ENCODE measurements at places on chromosomes 3 and 15.
A peak's percentile ranks its signal among the peaks of the same experiment; 100 is the strongest.

- DNase-seq: no peak
Observed at GRCh38 chr3:187015903-187016638, 85.7 kb downstream of the ST6GAL1 start.

- peak; percentile 19 for DNase-seq
Observed at GRCh38 chr3:187041362-187042307, 97.7 kb downstream of the RPL39L start.

GRCh38 chr3:128076483-128077201 lies 24.4 kb downstream of the SEC61A1 start:
- DNase-seq: no peak

DNA sequence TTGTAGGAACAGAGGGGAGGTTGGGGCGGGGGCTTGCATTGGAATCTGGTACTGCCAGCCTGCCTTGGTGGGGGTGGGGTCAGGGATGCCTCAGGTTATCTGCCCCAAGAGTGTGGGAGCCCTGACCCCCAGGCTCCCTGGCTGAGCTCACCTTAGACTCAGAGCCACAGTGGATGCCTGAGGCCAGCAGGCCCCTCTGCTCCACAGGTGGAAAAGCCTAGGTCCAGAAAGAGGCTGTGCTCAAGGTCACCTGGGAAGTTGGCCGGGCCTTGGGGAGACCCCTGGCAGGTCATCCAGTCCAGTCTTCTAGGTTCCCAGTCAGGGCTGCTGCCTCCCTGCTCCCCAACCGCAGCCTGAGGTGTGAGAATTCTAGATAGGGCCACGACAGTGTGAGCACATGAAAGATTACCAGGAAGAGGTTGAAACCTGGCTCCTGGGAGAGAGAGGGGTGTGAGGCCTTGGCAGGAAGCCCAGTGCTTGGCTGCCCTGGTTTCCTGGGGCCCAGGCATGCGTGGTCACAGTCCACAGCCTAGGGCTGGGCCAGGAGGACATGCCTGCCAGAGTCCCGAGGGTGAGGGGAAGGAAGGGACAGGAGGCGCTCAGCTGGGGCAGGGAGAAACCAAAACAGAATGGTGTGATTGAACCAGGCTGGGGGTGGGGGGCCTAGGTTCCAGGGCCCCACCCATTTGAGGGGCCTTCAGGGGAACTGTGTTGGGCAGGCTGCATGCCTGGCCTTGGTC lies 4.9 kb downstream of the HDAC11 start:
- DNase-seq: no peak

GRCh38 chr15:57706405-57707209 lies at the start of gene POLR2M:
Gene POLR2M, plus strand, starts transcription at chr15:57706714. Its CDS starts 129 bp downstream, at chr15:57706843.
- DNase-seq: peak; percentile 79

DNA sequence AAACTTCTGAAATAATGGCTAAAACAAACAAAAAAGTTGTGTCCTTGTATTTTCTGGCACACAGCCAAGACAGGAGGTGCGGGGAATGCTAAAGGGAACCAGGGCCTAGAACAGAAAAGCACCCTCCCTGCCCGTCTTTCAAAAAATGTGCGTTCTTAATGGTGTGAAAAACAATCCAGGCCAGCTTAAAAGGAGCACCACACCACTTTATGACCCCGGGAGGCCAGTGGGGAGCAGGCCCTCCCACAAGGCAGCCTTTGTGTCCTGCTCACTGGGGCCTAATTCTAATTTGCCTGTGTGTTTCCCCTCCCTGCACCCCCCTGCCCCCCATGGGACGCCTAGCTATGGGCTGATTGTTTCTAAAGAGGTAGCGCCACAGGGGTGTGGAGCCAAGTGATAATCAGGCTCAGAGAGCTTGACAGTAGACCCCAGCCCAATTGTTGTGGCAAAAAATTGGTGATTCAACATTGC lies 181.4 kb downstream of the GREM1 start:
- no peak for DNase-seq

DNA sequence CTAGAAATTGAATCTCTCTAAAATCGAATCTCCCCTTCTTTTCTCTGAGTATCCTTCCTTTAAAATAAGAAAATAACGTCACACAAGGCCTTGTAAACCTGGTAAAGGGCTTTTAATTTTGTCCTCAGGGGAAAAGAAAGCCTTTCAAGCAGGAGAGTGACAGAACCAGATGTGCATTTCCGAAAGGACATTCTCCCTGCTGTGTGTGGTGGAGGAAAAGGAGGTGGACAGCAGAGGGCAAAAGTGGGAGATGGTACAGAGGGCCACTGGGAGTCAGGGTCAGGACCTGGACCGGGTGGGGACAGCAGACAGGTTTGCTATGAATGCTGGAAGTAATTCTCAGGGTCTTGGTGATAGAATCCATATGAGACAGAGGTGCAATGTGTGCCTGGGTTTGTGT lies 127.6 kb downstream of the RORA start:
- no peak for DNase-seq

DNA sequence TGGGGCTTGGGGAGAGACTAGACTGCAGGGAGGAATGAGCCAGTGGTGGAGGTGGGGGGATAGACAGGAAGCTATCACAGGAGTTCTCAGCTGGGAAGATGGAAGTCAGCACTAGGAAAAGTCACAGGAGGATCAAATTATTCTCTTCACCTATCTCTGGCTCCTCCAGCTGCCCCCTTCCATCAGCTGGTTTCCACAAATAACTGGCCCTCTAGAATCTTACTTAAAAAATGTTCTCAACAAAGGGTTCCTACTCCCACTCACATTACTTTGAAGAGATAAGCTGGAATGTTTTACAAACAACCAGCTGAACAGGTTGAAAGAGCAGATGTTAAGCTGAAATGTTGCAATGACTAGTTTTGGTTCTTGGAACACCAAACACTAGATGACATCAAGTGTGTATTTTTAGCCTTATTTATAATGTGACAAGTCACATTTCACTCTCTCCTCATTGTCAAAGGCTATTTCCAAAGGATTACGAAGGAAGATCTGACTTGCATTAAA lies 102.7 kb upstream of the AADACL2 start:
- no peak for DNase-seq

- no peak for DNase-seq
Observed at GRCh38 chr15:86167841-86168240, 88.2 kb downstream of the AGBL1 start.

- DNase-seq: no peak
Observed at GRCh38 chr3:18389108-18389733, 35.9 kb downstream of the SATB1 start.

- DNase-seq: no peak
Observed at GRCh38 chr3:42036483-42036823, 54.7 kb upstream of the TRAK1 start.

DNA sequence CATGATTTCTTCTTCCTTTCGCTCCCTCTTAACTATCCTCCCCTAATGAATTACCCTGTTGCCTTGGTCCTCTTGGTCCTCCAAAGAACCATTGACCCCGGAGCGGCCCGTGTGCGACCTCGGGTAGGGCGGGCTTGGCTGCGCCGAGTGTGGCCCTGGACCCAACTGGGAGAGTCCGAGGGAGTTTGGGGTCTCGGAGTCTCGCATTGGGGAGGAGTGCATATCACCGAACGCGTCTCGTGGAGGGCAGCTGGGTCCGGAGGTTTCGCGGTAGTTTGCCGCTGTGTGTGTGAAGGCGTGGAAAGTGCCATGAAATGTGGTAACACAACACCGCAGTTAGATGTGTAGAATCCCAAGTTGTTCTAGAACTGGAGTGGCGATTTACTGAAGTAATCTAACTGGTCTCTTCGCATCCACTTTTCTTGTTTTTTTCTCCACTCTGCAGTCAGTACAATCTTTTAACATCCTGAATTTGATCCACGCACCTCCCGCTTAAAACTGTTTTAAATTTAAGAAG lies 363 bp downstream of the GTF2E1 start:
- no peak for DNase-seq

GRCh38 chr3:135084405-135084804 lies 289.3 kb downstream of the EPHB1 start:
- no peak for DNase-seq

DNA sequence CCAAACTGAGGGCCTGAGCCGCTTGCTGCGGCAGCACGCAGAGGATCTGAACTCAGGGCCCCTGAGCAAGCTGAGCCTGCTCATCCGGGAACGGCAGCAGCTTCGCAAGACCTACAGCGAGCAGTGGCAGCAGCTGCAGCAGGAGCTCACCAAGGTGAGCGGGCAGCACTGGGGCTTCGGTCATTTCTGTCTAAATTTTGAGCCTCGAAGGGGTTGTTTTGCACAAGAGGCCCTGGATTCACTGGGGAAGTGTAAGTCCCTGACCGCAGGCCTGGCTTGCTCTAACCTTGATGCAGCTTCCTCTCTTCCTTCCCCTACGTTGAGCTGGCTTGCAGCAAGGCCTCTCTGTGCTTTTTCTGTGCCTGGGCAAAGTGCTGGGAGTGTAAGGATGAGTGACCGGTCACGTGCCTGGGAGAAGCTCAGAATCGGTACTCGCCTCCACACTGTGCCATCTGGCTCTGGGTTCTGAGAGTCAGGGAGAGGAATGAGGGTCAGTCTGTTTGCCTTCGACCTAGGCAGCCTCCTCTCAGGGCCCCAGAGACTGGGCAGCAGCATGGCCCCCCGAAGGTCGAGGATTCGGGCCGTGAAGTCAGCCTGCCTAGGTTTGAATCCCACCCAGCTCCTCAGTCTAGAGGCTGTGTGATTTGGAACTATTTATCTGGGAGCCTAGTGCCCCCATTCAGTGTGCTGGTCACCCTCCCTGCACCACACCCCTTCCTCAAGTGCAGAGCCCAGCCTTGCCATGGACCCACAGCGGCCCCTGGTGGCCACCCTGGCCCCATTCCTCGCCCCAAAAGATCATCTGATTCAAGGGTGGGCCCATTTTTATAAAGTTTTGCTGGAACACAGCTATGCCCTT lies 1.4 kb downstream of the FES start:
- peak; percentile 68 for DNase-seq

DNA sequence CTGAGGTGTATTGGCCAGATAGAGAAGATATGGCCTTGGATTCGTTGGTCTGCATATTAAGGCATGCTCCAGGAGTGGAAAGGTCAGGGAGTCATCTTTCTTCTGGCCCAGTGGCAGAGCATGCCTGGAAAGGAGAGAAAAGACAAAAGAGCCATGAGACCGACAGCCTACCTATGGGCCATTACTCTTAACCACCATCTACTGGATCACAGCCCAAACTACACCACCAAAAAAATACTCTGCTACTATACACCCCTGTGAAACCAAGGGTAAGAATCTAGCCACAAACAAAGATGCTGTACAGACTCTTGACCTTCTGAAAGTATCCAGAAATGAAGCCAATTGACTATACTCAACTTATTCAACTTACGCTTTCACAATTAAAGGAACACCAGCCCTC lies 96.1 kb upstream of the PLSCR5 start:
- DNase-seq: no peak

- no peak for DNase-seq
Observed at GRCh38 chr3:106231086-106231485, 362.3 kb upstream of the CBLB start.

- DNase-seq: no peak
Observed at GRCh38 chr15:49817100-49817499, 196.3 kb downstream of the DTWD1 start.

DNA sequence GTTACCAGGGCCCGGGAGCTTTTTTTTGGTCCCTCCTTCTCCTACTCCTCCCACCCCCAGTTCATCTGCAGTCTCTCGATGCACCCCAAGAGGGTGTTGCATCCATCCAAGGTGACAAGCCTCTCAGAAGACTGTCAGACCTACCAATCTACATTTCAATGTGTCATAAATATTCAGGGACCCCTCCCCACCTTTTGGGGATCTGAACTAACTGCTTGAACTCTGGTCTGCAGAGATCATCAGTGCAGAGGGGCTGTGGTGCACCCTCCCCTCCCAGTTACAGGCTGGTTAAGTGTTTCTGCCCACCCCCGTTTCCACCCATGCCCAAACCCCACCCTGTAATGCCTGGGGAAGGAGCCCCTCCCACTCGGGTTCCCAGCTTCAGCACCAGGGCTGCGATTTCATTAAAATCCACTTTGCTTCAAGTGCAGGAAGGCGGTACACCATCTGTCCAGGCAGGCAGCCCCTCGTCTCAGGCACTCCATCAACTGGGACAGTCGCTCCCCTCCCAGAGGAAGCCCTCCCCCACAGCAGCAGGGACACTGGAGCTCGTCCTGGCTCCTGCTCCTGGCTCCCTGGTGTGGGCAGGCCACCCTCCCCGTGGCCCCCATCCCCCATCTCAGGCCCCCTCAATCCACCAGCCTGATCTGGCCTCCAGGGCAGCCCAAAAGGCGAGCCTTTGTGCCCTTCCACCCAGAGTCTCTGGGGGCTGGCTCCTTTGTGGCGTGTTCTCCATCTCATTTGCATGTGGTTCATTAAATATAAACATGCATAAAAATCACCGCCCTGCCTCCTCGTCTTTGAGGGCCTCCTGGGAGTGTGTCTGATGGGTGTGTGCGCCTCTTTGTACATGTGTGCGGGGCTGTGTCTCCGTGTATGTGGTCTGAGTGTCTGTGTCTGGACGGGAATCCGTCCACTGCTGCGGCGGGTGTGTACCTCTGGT lies 32.3 kb downstream of the RNU5B-1 start:
- DNase-seq: no peak

GRCh38 chr15:51884517-51885236 lies 55.2 kb downstream of the TMOD3 start:
- DNase-seq: no peak

Data from stimulated activated CD8-positive, alpha-beta memory T cell treated with anti-CD3 and anti-CD28 coated beads, Interleukin-4, amount 100 ng/mL, for 1 hour (primary cell).